Thymus (tissue), 14 donors: ENCODE measurements at places on chromosomes 11 and 22. TPM values are rescaled to one million over a fixed set of nuclear protein-coding genes. Genes with fewer than 3 reads are reported as not detected.

DNA sequence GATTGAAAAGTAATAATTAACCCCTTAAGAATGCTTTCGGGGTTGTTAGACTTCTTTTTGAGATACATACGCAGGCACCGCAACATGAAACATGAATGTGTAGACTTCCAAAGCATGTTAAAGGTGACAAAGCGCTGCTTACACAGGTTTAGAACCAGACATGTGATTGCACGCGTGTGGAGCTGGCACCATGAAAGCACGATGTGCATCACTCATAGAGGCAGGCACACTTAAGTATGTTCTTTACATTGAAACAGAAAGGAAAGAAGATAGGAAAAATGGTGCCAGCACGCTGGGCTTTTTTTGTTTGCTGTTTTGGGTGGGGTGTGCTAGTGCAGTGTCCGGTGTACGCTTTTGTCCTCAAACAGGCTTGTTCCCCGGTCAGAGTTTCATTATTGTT lies 83.6 kb upstream of the PPARA start:
- no peak for DNase-seq
- peaks cover 2% of the 10 kb centered on the region for H3K4me1 ChIP-seq
- no peak overlapping the region for H3K27ac ChIP-seq
- no peak overlapping the region for H3K4me3 ChIP-seq
- H3K27me3 ChIP-seq = peaks cover 3% of the 10 kb centered on the region

The TRIM29 gene
- 19.4 TPM for total RNA-seq

The ADM2 gene
- 1.5 TPM for total RNA-seq

GRCh38 chr11:83007909-83008580 lies 63.7 kb downstream of the RAB30 start:
- H3K27ac ChIP-seq = no peak overlapping the region
- no peak overlapping the region for H3K4me3 ChIP-seq
- no peaks in the 10 kb centered on the region for H3K27me3 ChIP-seq
- peaks cover 8% of the 10 kb centered on the region for H3K4me1 ChIP-seq
- H3K36me3 ChIP-seq = no peaks in the 10 kb centered on the region

DNA sequence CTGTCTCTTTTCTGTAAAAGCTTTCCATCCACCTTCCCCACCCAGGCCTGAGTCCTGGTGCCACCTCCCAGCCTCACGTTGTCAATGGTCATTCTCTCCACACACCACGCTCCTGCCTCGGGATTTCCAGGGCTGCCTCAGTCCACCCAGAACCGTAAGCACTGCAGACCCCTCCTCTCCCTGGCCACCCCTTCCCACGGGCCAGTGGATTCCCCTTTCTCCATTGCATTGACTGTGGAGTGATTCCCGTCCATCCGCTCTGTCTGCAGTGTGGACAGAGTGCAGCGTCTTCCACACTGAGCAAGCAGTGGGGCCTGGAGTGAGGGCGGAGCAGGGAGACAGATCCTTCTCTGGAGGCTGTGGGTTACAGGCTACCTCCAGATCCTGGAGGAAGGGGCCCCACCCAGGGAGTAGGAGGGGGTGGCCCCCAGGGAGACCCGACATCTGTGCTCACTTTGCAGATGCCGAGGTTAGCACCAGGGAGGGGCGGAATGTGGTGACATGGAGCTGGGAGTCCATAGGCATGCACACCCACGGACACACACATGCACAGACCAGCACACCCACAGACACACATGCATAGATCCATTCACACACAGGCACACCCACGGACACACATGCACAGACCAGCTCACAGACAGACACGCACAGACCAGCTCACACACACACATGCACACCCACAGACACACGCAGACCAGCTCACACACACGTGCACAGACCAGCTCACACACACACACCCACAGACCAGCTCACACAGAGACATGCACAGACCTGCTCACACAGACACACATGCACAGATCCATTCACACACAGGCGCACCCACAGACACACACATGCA lies 109.6 kb upstream of the B3GAT1 start:
- H3K4me3 ChIP-seq = no peak overlapping the region
- H3K27me3 ChIP-seq = no peaks in the 10 kb centered on the region
- DNase-seq = no peak

The KRTAP5-1 gene
- total RNA-seq = not detected

DNA sequence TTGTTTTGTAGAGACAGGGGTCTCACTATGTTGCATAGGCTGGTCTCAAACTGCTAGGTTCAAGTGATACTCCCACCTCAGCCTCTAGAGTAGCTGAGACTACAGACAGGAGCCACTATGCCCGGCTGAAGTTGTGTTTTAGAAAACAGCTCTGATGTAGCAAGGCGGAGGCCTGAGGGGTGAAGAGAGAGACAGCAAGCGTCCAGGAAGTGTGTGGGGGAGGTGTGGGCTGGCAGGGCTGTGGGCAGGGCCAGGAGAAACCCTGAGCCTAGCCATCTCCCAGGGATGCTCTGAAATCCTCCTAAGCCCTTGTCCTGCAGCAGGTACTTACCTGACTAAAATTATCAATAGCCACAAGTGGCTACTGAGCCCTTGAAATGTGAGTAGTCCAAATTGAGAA lies 16.1 kb upstream of the RPS3 start:
- no peaks in the 10 kb centered on the region for H3K4me1 ChIP-seq
- peak; percentile 41 for DNase-seq
- no peaks in the 10 kb centered on the region for H3K36me3 ChIP-seq
- H3K27ac ChIP-seq = no peak overlapping the region

GRCh38 chr11:61281581-61282250 lies 13.4 kb downstream of the VWCE start:
- H3K4me1 ChIP-seq = no peaks in the 10 kb centered on the region
- H3K4me3 ChIP-seq = no peak overlapping the region
- peaks cover 20% of the 10 kb centered on the region for H3K36me3 ChIP-seq

DNA sequence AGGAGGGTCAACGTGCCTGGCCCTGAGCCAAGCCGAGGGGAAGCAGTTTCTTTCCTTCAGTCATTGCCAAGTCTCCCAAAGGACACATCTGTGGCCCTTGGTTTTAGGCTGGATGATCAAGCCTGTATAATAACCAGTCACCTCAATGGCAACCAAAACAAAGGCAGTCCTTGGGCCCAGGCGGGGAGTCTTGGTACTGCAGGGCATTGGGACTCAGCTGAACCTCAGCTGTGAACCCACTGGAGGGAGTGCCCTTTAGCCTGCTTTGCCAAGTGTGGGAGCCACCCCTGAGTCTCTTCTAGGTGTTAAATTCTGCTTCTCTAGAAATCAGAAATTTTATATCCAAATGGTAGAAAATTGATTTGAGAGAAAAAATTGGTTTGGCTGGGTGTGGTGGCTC lies 36.9 kb downstream of the CPT1A start:
- H3K4me1 ChIP-seq = no peaks in the 10 kb centered on the region
- H3K36me3 ChIP-seq = no peaks in the 10 kb centered on the region
- no peak for DNase-seq
- H3K4me3 ChIP-seq = no peak overlapping the region
- no peaks in the 10 kb centered on the region for H3K27me3 ChIP-seq

- no peak overlapping the region for H3K4me3 ChIP-seq
- DNase-seq = no peak
- no peaks in the 10 kb centered on the region for H3K36me3 ChIP-seq
- no peak overlapping the region for H3K27ac ChIP-seq
- peaks cover 13% of the 10 kb centered on the region for H3K4me1 ChIP-seq
Observed at GRCh38 chr22:23072911-23073491, 2.7 kb downstream of the GNAZ start.

GRCh38 chr11:35047179-35047578 lies 91.8 kb upstream of the CD44 start:
- no peak overlapping the region for H3K4me3 ChIP-seq
- peaks cover 58% of the 10 kb centered on the region for H3K4me1 ChIP-seq
- no peaks in the 10 kb centered on the region for H3K27me3 ChIP-seq
- DNase-seq = peak; percentile 40

The OR8A1 gene
- total RNA-seq = not detected

The THOC5 gene
- total RNA-seq = 31.4 TPM

DNA sequence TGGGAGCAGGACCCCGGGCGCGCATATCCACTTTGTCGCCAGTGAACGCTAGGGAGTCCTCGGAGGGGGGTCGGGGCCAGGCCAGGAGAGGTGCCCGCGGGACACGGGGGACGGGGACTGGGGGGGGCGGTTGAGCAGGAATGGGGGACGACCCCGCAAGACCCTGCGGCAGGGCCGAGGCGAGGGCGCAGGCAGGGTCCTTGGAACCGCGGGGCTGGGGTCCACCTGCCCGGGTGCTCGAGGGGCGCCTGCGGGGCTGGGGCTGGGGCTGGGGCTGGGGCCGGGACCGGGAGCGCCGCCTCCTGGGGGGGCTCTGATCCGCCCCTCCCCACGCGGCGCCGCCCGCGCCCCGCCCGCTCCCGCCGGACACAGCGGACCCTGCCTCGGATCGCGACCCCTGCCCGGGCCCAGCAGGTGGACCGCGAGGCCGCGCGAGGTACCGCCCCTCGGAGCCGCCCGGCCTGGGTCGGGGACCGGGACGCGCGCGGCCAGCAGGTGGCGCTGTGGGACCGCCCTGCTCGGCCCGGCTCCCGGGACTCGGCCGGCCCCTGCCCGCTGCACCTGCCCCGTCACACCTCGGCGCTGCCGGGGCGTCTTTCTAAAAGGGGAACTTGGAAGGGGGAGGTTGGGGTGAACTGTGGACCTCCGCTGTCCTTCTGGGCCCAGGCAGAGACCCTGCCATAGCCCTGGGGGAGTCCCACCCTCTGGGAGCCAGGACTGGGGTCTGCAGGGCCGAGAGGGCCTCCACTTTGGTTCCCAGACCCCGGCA lies 11.0 kb downstream of the CRELD2 start:
- H3K4me3 ChIP-seq = no peak overlapping the region
- peak; percentile 65 for DNase-seq
- H3K27ac ChIP-seq = no peak overlapping the region
- peaks cover 10% of the 10 kb centered on the region for H3K36me3 ChIP-seq

The AGBL2 gene
- 2.7 TPM for total RNA-seq

The LMO1 gene
- 0.05 TPM for total RNA-seq

The CRACR2B gene
- 0.57 TPM for total RNA-seq

DNA sequence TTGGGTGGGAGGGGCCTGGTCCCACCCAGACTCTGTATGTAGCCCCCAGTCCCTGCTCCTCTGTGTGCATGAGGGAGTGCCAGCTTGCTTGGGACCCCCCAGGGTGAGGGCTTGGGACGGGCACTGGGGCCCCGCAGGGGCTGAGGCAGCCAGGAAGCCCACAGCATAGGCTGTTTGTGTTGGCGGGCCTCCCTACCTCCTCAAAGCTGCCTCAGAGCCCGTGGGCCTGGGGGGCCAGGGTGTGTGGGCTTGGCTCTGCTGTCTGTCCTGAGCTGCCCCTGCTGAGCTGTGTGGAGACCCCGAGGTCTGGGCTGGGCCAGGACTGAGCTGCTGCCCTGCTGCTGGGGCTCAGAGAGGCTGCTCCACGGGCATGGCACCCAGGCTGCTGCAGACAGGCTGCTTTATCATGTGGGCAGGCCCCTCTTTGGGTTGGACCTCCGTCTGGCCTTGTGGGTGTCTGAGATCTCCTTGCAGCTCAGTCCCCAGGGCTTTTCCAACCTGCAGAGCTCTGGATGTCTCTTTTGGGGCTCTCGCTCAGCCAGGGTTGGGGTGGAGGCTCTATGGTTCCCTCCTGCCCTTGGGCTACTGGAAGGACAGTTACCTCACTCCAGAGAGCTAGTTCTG lies 3.3 kb downstream of the TSPAN4 start:
- no peak for DNase-seq
- H3K27ac ChIP-seq = no peak overlapping the region
- H3K4me3 ChIP-seq = no peak overlapping the region
- peaks cover 23% of the 10 kb centered on the region for H3K27me3 ChIP-seq
- no peaks in the 10 kb centered on the region for H3K36me3 ChIP-seq
- H3K4me1 ChIP-seq = peaks cover 24% of the 10 kb centered on the region

GRCh38 chr11:76762356-76762752 lies 20.8 kb upstream of the TSKU start:
- H3K4me3 ChIP-seq = no peak overlapping the region
- no peaks in the 10 kb centered on the region for H3K4me1 ChIP-seq
- DNase-seq = no peak
- no peaks in the 10 kb centered on the region for H3K27me3 ChIP-seq
- H3K27ac ChIP-seq = no peak overlapping the region
